ENCODE measurements at places on chromosomes 7 and 10. TPM values are rescaled to one million over a fixed set of nuclear protein-coding genes. Genes with fewer than 3 reads are reported as not detected.

- no peak for DNase-seq
Observed at GRCh38 chr7:53604201-53604600, 568.8 kb downstream of the POM121L12 start.

- no peak for DNase-seq
Observed at GRCh38 chr10:76315240-76315639, 883.8 kb downstream of the LRMDA start.

Gene KLF14
- not detected for total RNA-seq

Gene ENTPD1
- total RNA-seq: 64.6 TPM

Gene MRM2
- total RNA-seq: 23.7 TPM

GRCh38 chr7:5773661-5774086 is 7.8 kb downstream of the RNF216 start:
- DNase-seq: no peak

Gene MMD2
- not detected for total RNA-seq

DNA sequence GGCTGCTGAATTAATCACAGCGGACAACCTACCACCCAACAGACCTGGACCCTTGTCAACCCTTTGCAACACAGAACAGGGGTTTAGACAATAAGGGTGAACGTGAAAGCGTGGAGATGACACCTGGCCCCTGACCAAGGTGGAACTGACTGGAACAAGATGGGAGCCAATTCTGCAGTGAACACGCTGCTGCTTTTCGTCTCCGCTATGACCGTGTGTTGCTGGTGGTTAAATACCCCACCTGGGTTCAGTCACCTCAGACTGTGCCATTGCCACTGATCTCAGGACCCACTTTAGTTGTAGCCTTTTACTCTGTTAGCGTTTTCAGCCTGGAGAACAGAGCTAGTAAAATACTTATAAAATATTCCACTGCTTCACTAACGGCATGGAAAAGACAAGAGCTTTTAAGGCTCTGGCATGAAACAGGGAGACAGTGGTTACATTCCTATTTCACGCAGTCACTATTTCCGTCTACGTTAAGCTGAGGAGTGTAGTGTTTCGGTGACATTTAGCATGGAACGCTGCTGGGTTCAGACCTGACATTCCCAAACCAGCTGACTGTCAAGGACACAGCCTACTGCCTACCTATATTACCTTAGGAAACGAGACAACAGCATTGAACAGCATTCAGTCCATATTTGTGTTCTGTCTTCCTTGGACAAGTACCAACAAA is 119.5 kb upstream of the PRSS1 start:
- DNase-seq: no peak

Gene LOXL4
- 6.2 TPM for total RNA-seq

DNA sequence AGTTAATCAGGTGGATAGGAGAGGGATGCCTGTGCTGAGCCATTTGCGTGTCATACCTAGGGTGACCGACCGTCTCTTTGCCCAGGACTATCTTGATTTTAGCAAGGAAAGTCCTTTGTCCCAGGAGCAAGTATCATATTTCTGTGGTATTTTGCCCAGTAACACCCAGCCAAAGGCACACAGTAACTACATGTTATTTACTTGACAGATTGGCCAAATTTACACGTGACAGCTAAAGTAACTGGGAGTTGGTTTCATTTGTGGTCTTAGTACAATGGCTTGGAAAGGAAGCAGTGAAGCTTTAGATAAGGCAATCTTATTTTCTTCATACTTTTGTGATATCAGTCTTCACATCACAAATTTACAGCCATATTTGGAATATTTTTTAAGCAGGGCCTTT is 142.1 kb downstream of the JCAD start:
- no peak for DNase-seq

DNA sequence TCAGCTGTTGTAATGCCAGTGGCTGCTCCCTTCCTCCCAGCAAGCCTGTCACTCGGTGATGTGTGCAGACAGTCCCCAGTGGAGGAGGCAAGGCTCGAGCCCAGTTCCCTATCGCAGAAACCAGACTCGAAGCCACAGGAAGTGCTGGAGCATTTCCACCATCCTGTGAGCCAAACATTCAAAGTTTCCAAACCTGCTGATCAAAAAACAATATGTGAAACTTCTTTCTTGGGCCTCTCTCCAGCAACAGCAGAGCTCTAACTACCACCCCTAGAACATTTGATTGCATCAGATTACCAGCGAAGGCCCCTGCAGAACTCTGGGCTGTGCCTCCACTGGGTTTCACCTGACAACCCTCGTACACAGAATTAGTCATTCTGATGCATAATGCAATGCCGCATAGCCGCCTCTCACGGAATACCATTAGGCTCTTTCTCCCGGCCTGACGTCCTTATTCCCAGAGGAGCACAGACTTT is 94.0 kb downstream of the ELMO1 start:
- peak; percentile 73 for DNase-seq

Gene LRRC17
- total RNA-seq: 0.58 TPM

Gene LRRN3
- total RNA-seq: 8.9 TPM

DNA sequence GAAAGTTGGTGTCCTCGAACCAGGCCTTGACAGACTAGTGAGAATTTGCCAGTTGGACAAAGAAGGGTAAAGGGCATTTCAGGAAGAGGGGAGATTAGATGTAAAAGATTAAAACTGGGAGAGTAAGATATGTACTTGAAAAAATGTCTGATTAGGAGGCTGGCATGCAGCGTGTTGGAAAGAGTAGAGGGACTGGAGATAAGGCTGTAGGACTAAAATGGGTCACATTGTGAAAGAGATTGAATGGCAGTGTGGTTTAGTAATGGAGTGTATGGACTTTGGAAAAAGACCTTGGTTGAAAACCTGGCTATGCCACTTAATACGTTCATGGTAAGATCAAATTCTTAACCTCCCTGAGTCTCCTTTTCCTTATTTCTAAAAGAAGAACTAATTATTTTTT is 14.1 kb downstream of the CREM start:
- DNase-seq: no peak

GRCh38 chr7:151312356-151312755 is 29.3 kb upstream of the NUB1 start:
- no peak for DNase-seq

Gene ATG9B
- total RNA-seq: 0.17 TPM

GRCh38 chr7:64869121-64869725 is 33.9 kb upstream of the ZNF273 start:
- no peak for DNase-seq

GRCh38 chr7:25820432-25821040 is 331.5 kb upstream of the NFE2L3 start:
- no peak for DNase-seq

GRCh38 chr10:43134126-43134905 is 3.9 kb upstream of the CSGALNACT2 start:
- no peak for DNase-seq

GRCh38 chr7:87144173-87144657 is 8.0 kb upstream of the DMTF1 start:
- no peak for DNase-seq

Gene OR13A1
- total RNA-seq: not detected

DNA sequence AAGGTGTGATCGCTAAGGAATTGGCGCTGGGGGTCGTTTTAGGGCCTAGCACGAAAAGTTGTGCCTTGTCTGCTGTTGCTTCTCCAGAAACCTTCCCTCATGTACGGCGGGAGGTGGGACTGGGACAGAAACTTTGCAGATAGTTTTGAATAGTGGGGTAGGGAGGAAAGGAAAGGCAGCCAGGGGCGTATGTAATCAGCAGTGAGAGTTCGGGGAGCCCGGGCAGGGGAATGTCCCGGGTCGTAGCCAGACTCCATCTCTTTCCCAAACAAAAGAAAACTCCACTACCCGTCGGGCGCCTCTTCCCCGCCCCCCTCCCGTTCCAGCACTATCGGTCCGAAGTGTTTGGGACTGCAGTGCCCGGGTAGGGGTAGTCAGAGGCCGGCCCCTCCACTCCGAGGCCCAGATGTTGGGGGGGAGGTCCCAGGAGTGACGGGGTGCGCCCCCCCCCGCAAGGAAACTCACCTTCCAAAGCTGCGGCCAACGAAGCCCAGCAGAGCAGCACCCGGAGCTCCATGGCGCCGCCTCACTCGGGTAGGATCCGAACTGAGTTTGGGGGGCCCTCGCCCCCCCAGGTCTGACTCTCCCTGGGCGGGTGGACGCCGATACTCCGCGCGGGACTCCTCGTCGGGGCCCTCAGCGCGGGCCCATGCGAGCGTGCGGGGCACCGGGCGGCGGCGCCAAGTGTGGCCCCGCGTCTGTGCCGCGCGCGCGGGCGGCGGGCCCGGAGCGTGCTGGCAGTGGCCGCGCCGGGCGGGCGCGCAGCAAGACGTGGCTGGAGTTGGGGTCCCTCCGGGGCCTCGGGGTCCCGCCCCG is 601 bp downstream of the EPHB4 start:
- DNase-seq: no peak

- peak; percentile 88 for DNase-seq
Observed at GRCh38 chr7:106153891-106154449, 41.9 kb upstream of the SYPL1 start.
